Stimulated activated CD8-positive, alpha-beta memory T cell treated with anti-CD3 and anti-CD28 coated beads, Interleukin-4, amount 100 ng/mL, for 48 hours (primary cell): ENCODE measurements at places on chromosomes 11 and 22.

- no peak for DNase-seq
Observed at GRCh38 chr11:860234-861104, 17.8 kb downstream of the TSPAN4 start.

- DNase-seq: no peak
Observed at GRCh38 chr11:26229981-26230380, 101.9 kb upstream of the ANO3 start.

GRCh38 chr11:64249563-64250414 is 1.5 kb upstream of the PLCB3 start:
- no peak for DNase-seq

- DNase-seq: no peak
Observed at GRCh38 chr11:8080674-8081590, at the start of gene TUB. TSS of gene TUB (plus strand) at chr11:8081211. CDS start at chr11:8081511, 300 bp downstream.

DNA sequence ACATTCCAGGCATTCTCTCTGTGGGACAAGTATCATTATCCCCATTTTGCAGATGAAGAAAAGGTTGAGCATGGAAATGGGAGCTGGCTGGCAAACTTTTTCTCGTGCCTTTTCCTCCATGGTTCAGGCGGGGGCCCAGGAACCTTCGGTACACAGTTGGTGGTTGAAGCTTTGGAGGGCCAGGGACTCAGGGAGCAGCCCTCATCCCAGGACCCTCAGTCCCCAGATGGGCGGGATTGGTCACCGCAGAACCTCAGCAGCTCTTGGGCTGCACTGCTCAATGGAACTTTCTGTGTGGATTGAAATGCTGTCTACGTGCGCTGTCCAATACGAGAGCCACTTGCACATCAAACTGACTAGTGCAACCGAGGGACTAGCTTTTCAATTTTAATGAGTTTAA is 61.2 kb downstream of the TSPAN18 start:
- DNase-seq: no peak
